ENCODE measurements at places on chromosomes 11 and 22.

DNA sequence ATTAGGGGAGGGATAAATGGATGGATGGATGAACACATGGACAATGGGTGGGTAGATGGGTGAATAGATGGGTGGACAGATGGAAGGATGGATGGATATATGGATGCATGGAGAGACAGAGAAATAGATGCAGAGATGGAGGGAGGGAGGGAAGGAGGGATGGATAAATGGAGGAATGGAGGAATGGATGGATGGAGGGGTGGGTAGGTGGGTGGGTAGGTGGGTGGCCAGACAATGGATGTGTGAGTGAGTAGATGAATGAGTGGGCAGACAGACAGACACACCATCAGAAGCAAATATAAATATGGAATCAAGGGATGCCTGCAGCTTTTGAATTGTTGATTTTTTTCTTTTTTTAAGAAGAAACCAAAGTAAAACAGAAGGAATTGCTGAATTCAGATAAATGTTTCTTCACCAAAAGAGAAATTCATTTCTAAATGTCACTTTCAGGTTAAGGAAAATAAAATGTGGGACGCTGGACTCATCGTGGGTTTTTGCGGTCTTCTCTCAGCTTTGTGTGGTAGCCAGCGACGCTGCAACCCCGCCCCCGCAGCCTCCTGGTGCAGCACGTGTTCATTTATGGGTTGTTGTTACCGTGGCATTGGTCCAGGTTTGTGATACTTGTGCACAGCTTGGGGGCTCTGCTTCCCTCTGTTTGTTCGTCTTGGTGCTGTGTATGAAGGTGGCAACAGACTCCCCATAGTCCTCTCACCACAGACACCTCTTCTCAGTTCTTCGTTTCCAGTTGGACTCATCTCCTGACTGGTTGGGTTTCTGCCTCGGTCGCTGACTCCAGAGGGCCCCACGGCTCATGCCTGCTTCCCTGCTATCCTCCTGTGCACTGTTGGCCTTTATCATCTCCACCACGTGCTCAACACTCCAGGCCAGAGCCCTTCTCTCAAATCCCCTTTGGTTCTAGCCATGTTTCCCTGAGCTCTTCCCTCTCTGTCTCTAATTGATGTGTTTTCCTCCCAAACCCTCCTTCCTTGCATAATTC is 76.4 kb downstream of the CDKN1C start:
- DNase-seq: no peak

DNA sequence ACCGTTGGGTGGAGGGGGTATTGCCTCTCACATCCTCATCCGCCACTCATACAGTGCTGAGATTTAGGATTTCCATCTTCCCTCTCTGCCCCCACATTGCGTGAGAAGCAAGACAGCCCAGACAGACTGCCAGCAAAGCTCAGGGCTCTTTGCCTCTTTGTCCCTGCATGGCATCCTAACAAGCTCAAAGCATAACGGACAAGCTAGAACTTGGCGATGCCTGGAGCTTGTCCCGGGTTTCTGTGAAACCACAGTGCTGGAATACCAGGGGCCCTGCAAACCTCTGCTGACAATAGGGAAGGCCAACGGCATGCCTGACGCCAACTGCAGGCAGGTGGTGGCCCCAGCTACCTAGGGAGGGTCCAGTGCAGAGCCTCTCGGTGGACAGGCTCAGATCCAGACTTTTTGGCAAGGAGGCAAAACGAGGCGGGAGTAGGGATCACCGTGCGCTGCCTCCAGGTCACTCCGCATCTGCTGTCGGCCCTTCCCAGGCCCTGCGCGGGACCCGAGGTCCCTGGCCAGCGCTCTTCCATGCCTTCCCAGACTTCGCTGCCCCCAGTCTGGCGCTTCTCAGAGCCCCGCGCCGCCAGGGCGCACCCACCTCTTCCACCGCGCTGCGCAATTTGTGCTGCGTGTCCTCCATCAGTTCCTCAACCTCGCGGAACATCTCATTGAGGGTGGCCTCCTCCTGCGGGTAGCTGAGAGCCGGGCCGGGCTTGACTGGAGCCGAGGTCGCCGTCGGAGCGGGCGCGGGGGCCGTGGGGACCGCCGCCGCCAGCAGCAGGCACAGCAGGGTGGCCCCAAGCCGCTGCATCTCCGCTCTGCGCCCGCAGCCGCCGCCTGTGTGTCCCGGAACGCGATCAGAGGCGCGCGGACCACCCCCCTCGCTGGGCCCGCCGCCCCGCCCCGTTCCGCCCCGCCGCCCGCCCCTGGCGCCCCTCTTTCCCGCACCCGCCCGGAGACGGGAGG is at the start of gene DKK3:
DKK3 (minus strand) TSS at position 858 of the 969 bp plus-strand sequence; CDS start at position 814, 44 bp downstream.
- DNase-seq: no peak

GRCh38 chr11:73869332-73869949 is 7.2 kb downstream of the COA4 start:
- DNase-seq: no peak

- no peak for DNase-seq
Observed at GRCh38 chr11:26519469-26519868, 52.6 kb downstream of the MUC15 start.

GRCh38 chr11:70628855-70629844 is 230.8 kb downstream of the CTTN start:
- DNase-seq: no peak

DNA sequence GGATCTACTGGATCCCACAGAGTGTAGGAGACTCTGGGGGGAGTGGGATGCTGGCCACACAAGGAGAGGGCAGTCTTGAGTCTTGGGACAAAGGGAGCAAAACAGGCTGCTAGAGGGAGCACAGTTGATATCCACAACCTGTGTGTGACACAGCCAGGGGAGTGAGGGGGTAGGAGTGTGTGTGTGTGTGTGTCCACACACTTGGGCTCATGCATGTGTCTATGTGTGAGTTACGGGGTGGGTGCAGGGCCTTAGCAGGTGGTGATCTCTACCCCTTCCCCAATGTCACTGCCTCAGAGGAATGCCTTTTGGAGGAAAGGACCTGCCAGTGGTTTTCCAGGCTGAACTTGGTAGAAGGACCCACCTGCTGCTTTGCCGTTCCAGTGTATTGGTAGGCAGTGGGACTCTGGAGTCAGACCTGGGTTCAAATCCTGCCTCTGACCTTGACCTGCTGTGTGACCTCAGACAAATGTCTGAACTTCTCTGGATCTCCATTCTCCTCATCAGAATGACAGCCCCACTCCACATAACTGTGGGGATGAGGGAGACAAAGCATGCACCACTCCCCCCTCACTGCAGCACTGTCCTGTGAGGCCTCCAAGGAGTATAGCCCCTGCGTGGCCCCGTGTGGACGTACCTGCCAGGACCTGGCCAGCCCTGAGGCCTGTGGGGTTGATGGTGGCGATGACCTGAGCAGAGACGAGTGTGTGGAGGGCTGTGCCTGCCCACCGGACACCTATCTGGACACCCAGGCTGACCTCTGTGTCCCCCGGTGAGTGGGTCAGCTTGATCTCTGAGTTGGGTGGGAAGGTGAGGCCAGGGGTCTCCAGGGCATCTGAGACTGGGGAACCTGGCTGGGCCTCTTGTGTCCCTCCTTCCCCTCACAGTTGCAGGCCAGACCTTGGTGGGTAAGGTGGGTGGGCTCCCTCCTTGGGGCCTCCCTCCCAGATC is 27.4 kb downstream of the OTOG start:
- no peak for DNase-seq

DNA sequence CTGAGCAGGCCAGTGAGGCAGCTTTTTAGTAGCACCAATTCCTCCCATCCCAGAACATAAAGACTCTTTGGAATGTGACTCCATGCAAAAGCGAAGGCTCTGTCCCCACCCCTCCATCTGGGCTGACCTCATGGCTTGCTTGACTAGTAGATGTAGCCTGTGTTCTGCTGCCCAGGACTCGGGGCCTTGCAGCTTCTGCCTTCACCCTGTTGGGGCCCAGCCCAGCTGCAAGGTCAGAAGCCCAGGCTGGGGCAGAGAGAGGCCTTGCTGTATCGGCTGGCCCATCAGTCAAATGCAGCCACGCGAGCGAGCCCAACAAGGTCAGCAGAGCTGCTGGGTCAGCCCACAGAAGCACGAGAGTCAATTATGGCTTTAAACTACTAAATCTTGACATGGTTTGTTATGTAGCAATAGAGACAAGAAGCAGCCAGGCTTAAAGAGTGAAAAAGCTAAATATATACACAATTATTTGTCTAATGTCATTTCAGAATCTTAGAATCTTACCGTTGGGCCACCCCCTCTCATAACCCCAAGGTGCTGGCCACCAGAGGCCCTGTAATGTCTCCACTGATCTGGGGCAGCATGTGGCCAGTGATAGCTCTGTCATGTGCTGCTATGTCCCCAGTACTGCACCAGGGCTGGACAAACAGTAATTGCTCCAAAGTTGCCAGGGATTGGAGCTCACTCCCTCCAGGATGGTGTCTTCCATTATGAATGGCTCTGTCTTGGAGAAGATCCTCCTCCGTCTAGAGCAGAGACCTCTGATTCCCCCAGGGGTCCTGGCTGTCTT is 10.4 kb upstream of the WNT11 start:
- DNase-seq: no peak

DNA sequence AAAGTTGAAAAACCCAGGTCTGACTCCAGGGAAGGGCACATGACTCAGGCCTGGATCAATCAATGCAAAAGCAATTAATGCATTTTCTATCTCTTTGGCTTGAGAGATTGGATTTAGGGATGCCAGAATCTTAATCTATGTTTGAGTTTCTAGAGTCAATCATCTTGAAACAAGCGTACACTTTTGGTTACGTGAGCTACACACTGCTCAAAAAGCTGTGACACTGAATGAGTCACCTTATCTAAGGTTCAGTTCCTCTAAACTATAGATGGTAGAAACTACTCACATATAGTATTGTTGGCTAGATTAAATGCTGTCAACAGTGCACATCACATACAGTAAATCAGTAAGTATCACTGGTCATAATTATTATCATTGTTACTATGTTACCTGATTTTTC is 24.2 kb downstream of the MRE11 start:
- DNase-seq: no peak

GRCh38 chr11:7559398-7560283 is 45.8 kb downstream of the PPFIBP2 start:
- DNase-seq: no peak

GRCh38 chr11:108569896-108570295 is 23.7 kb downstream of the EXPH5 start:
- no peak for DNase-seq

- DNase-seq: no peak
Observed at GRCh38 chr22:45650721-45651120, 20.9 kb upstream of the ATXN10 start.

DNA sequence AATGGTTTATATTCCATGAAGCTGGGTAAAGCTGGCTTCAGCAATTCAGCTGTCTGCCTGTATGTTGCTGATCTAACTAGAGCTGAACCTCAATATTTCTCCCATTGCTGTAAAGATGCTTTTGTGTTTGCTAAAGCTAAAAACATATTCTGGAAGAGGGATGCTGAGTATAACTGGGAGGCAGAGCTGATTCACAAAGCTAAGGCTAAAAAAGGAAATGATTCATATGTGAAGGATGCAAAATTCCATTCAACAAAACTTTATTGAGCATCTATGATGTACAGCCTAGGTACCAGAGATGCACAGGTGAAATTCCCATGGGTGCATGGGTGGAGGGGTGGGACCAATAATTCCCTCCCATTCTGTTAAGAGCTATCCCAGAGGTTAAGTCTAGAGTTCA is 193.9 kb downstream of the KIF18A start:
- DNase-seq: no peak

DNA sequence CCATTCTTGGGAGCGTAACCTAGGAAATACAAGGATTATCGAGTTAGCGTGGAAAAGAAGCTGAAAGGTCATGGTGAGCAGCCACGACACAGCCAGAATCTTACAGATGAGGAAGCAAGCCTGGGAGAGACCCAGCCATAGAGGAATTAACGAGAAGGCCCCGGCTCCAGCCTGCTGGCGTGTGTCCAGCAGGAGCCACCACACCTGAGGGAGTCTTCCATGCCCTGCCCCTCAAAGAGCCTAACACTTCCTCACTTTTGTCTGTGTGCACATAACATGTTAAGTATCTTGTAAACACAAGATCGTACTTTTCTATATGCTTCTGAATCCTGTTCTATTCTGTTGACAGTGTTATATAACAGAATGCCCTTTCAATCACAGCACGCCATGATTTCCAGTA is 18.1 kb downstream of the CECR2 start:
- no peak for DNase-seq

- no peak for DNase-seq
Observed at GRCh38 chr11:121773076-121773475, 320.3 kb upstream of the SORL1-AS1 start.

Data from stimulated activated CD8-positive, alpha-beta memory T cell treated with anti-CD3 and anti-CD28 coated beads, Interleukin-12 subunit alpha, Interleukin-12 subunit beta, amount 100 ng/mL, for 4 hours (primary cell).